ENCODE measurements at places on chromosomes 12 and 14.

- no peak for DNase-seq
Measured at GRCh38 chr12:84637926-84638325, 274.7 kb downstream of the SLC6A15 start.

DNA sequence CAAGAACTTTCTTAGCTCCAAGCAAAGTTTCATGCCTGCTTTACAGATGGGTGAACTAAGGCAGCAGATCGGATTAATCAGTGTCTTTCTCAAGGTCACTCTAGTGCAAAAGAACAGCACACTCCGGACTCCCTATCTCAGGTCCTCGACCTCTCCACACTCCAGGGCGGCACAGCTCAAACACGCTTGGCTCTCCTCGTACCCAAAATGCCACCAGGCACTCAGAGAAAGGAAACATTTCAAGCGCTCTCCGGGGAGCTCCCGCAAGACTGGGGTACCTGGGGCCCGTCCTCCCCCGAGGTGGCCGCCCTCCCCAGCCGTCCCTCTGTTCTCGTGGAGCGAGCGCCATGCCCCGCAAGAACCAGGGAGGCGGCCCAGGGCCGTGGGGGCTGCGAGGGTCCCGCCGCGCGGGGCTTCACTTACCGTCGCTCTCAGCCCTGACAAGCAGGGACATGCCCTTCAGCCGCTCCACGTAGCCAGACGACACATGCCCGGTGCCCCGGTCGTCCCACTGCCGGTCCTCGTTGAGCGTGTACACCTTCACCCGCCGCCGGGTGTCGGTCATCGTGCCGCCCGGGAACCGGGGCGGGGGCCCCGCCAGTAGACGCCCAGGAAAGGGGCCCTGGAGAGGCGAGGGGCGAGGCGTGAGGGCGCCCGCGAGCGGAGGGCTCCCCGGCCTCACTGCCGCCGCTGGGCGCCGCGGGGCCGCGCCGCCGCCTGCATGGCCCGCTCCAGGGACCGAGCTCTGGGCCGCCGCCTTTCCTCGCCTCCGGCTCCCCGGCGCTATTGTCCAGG lies 830 bp downstream of the PPP4R3A start:
- peak; percentile 29 for DNase-seq

GRCh38 chr14:94021416-94022157 lies 4.6 kb upstream of the OTUB2 start:
- DNase-seq: no peak

DNA sequence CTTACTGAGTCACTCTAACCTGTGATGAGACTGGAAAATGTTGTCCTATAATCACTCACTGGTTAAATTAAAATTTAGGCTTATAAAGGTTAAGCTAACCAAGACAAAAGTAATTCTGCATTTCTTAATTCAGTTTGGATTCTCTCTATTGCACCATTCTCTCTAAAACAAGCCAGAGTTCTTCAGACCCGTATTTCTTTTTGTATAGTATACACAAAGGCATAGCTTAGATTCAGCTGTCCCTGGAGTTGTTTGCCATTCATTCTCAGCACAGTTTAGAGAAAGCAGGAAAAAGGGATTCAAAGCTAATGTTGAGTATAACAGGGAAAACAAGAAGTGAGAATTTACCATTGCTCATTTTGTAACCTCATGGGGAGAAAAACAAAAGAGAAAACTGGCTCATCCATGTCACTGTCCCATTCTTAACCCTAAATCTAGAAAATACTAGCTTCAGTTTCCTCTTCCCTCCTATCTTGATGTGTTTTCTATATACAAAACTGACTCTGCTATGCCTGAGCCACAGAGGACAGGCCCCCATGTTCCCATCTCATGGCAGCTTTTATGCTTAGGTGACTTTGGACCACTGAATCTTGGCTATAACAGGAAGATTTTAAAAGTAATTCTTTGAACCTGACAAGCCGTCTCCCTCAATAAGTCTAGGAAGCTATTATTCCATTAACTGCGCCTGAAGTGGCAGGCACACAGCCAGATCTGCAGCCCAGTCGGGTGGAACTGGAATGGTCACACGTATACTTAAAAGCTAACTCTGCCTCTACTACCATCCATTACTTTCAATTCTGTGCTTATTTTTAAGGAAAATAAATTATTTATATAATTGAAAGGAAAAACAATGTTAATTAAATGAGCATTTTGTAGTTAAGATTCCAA lies 7.0 kb downstream of the AREL1 start:
- no peak for DNase-seq

- DNase-seq: no peak
Measured at GRCh38 chr12:132284071-132284826, 45.1 kb downstream of the GALNT9 start.

- no peak for DNase-seq
Measured at GRCh38 chr12:20289520-20289919, 78.8 kb upstream of the PDE3A start.
